Suppressor macrophage treated with lipopolysaccharide for 4 hours (primary cell): ENCODE measurements at places on chromosomes 12 and 14.
A peak's percentile ranks its signal among the peaks of the same experiment; 100 is the strongest.

GRCh38 chr12:104414581-104415341, 42.0 kb upstream of the CHST11 start:
- no peak for DNase-seq

DNA sequence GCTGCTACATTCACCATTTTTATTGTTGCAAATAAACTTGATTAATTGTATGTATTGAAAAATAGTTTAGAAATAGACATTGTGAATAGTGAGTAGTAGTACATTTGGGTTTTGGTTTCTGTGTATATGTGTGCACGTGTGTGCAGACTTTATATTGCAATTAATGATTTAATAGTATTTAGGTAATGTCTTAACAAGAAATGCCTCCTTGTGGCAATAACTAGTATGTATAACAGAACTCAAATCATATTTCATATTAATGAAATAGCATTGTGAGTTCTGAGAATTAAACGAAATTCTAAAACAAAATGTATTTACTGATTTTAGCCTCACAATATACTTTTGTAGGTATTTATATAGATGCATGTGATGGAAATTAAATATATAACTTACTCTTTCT, 100.1 kb downstream of the SCAF11 start:
- DNase-seq, result no peak

GRCh38 chr12:47164724-47165439, 85.1 kb upstream of the AMIGO2 start:
- DNase-seq, result no peak

DNA sequence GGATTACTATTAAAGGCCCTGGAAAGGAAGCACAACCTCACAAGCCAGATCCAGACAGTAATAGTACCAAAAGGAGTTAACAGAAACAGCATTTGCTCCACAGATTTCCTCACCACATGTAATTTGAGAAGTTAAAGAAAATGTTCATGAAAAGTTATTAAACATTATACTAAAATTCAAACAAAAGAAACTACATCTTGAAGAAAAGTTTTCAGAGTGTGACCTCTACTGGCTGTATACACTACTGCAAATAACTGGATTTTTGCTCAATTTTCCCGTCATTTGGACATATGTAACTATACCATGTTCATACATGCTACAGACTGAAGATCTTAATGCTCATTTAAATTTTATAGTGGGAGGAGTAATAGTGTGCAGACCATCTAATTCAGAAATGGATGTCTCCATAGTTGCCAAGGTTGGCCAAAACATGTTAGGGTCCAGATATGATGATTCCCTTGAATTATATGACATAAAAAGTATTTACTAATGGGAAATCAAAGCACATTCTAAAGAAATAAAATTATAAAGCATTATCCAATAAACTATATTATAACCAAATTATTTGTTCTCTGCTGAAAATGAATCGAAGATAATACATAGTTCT, 5.6 kb downstream of the KRR1 start:
- peak; percentile 53 for DNase-seq

DNA sequence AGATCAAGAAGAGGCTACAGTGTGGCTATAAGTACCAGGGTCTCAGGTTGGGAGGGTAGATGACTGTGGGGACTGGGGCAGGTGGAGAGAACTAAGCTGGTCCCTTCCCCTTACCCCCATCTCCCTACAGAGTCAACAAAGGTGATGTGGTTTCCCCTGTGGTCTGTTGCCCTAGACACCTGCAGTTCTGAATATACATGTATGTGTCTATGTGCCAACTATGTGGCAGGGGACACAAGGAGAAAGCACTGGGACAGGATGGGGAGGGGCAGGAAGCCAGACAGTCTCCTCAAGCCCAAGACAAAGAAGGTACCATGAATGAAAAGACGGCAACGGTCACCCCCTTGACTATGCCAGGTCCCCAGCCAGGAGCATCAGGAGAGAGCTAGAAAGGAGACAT, 4.5 kb upstream of the HDAC7 start:
- no peak for DNase-seq

DNA sequence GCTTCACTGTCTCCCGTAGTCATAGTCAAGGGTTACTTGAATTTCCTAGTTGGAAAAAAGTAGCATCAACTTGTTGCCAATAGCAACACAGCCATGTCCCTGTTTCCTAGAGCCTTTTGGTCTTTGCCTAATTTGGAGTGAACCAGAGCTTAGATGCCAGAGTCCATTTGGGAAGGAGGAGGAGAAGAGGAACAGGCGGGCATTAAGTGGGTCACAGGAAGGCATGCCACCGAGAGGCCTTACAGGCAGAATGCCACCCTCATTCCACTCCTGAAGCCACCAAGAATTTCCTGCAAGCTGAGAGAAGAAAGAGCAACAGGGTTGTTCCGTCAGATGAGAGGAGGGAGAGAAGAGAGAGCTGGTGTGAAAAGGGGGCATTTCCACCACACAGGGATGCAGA, 339.5 kb downstream of the DPF3 start:
- DNase-seq, result no peak

GRCh38 chr14:38947343-38947742, 155.7 kb downstream of the SEC23A start:
- no peak for DNase-seq

DNA sequence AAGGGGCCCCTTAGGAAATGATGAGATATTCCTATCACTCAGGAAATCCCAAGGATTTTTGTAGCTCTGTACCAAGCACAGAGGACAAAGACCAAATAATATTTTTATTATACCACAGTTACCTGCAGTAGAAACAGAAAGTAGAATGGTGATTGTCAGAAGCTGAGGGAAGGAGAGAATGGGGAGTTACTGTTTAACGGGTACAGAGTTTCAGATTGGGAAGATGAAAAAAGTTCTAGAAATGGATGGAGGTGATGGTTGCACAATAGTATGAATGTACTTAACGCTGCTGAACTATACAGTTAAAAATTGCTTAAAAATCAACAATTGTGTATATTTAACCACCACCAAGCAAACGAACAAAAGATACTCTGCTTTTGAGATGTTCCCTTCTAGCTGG, 24.1 kb downstream of the FLVCR2 start:
- DNase-seq, result no peak

GRCh38 chr14:61747342-61747741, 14.9 kb upstream of the SNAPC1 start:
- DNase-seq, result no peak

- no peak for DNase-seq
These were observed 79.4 kb upstream of the PLEKHG7 start for GRCh38 chr12:92623386-92623785.

GRCh38 chr12:65892841-65893251, 68.6 kb downstream of the HMGA2 start:
- peak; percentile 63 for DNase-seq

- DNase-seq, result no peak
These were observed 26.7 kb downstream of the NTN4 start for GRCh38 chr12:95763809-95764253.

- DNase-seq, result peak; percentile 44
These were observed 3.6 kb upstream of the NINJ2 start for GRCh38 chr12:666766-667308.

DNA sequence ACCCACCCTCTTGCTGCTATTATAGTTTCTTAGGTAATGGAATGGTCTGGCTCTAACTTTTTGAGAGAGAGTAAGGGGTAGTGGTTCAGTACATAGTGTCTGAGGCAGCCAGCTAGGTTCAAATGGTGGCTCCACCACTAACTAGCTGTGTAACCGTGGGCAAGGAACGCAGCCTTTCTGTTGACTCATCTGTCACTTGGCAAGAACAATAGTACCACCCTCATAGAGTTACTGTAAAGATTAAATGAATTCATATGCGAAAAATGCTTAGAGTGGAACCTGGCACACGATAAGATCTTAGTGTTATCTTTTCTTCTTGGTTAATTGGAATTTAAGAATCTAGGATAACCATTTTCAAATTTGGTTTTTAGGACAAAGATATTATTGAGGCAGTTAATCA, 14.0 kb downstream of the CCDC62 start:
- no peak for DNase-seq

GRCh38 chr14:36513012-36513420, 7.0 kb downstream of the NKX2-1 start:
- no peak for DNase-seq

GRCh38 chr12:102232036-102232435, 34.4 kb upstream of the PMCH start:
- DNase-seq, result no peak

DNA sequence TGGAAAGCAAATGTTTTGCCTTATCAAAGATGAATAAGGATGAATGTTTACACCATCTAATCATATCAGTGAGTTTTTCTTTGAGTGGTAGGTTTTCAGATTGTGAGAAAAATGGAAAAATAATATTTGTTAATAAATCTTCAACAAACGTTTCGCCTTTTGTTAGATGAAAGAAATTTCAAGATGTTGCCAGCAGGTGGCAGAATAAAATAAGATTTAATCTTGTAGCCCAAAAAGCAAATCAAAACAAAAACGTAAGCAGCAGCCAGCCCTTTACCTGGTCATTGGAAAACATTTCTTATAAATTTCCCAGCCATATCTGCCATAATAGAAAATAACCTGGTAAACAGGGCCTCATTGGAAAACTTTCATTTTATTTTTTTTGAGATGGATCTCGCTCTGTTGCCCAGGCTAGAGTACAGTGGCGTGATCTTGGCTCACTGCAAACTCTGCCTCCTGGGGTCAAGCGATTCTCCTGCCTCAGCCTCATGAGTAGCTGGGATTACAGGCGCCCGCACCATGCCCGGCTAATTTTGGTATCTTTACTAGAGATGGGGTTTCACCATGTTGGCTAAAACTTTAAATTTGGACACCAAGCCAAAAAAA, 15.4 kb upstream of the TMEM120B start:
- peak; percentile 75 for DNase-seq

DNA sequence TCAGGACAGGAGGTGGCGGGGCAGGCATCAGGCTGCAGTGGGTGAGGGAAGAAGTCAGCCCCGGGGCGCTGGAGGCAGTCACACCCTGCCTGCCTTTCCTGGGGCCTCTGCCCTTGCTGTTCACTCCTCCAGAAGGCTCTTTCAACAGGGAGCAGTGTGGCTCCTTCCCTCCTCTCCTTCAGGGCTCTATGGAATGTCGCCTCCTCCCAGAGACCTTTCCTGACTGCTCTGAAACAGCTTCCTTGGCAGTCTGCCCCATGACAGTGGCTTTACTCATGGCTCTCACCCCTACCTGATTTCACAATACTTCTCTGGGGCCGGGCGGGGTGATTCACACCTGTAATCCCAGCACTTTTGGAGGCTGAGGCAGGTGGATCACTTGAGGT, 7.1 kb downstream of the RHOF start:
- DNase-seq, result peak; percentile 80

- DNase-seq, result no peak
These were observed 202.7 kb upstream of the FRMD6 start for GRCh38 chr14:51448831-51449670.
